ENCODE measurements at places on chromosomes 4 and X. TPM values are rescaled to one million over a fixed set of nuclear protein-coding genes. Genes with fewer than 3 reads are reported as not detected.

GRCh38 chrX:101257448-101258258 lies 33.5 kb downstream of the TAF7L start:
- no peak for DNase-seq

- no peak for DNase-seq
Measured at GRCh38 chrX:100609591-100609990, 24.9 kb downstream of the TNMD start.

DNA sequence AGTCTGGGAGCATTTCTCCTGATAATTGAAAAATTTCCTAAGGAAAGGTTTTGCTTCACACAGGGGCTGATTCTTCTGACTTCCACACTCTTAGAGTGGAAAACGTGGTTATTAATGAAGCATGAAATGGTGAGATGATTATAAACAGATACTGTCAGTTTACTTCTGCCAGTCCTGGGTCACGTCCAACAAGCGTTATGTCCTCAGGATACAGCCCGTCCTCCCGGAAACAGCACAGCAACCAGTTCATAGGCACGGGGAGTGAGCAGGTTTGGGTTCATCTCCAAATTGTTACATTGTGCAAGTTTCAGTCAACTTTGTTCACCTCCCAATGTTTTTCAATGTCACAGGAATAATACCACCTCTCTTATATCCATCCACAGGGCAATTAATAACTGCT lies 98.8 kb downstream of the NPNT start:
- DNase-seq = no peak

DNA sequence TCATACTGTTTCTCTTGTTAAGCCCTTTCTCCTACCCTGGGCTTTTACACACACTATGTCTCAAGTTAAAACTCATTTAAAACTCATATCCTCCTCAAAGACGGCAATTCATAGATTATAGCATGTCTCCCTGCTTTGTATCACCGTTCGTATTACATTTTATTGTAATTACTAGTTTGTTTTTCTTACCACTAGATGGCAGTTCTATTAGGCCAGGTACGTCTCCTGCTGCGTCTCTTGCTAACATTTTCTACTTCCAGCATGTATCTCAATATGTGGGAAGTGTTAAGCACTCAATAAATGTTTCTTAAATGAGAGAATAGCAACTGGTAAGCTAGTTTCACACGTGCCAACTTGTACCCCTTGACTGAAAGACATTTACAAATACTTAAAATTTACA lies 450.3 kb upstream of the PCDH7 start:
- no peak for DNase-seq

DNA sequence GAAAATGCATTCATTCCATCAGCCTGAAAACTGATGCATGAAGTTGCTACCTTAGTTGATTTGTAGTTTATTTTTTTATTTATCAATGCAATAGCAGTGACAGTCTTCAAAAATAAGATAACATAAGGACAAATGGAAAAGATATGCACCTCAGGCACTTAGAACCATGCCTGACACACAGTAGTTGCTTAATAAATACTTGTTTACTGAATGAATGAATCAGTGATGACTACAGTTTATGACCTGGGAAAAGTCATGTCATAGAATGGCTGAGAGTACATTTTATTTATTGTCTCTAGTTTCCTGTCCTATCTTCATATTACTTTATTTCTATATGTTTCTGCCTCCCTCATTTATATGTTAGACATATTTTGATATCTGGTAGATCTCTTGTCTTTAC lies 171.8 kb downstream of the TLL1 start:
- DNase-seq = no peak

- DNase-seq = peak; percentile 94
Measured at GRCh38 chr4:145909281-145909715, 29.3 kb downstream of the ZNF827 start.

Gene RPA4
- 1.5 TPM for total RNA-seq

Gene HSPA4L
- total RNA-seq = 17.7 TPM

DNA sequence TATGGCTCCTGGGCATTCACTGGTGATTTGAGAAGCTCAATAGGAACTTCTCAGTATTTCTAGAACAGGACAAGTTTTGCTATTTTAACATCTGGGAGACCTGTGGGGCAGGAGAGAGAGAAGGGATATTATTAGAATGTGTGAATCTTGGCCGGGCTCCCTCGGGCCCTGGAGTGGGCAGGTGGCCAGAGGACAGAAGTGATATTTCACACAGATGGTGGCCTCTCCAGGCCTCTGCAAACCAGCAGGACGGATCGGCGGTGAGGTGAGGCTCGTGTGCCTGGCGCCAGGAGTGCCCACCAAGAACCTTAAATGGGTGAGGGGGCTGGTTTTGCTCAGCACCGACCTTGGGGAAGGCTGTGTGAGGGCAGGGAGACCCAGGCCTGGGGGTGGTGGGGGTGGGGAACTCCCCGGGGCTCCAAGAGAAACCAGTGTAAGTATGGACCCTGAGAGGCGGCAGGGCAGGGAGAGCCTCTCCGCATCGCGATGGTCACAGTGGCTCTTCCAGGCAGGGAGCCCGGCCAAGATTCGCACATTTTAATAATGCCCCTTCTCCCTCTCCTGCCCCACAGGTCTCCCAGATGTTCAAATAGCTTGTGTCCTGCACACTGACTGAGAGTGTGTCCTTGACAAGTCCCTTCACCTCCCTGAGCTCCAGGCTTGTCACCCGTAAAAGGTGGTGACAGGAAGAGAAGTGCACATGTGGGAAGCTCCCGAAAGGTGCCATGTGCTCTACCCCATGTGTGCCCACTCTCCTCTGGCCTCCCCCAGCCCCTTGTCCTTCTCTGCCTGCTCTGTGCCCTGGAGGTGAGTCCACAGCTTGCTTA lies 64.9 kb downstream of the SORCS2 start:
- no peak for DNase-seq

Gene TCP11X2
- total RNA-seq = not detected

- no peak for DNase-seq
Measured at GRCh38 chrX:1679238-1679637, 64.4 kb downstream of the ASMT start.

- no peak for DNase-seq
Measured at GRCh38 chr4:2352729-2353221, 65.7 kb downstream of the ZFYVE28 start.

GRCh38 chr4:98508829-98509598 lies 149.4 kb downstream of the TSPAN5 start:
- DNase-seq = no peak

- DNase-seq = peak; percentile 97
Measured at GRCh38 chrX:15674841-15675489, 10.4 kb upstream of the CLTRN start.

DNA sequence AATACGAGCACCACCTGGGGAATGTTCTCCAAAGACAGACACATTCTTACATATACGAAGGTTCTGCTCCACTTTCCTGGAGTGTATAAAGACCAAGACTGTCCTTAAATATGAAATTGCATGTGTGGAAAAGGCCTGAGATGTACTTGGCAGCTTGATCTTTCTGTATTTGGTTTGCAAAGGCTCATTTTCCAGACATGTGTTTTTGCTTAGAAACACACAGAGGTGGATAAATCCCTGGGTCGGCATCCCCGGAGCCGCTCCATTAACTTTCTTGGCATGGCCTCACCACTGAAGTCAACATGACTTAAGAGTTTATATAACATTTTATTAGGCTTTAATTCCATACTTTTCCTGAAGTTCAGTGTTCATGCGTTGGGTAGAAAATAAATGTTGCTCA lies 239.4 kb downstream of the LDB2 start:
- no peak for DNase-seq

Gene RBPJ
- total RNA-seq = 41.7 TPM

- no peak for DNase-seq
Measured at GRCh38 chr4:30536231-30536630, 183.9 kb upstream of the PCDH7 start.

DNA sequence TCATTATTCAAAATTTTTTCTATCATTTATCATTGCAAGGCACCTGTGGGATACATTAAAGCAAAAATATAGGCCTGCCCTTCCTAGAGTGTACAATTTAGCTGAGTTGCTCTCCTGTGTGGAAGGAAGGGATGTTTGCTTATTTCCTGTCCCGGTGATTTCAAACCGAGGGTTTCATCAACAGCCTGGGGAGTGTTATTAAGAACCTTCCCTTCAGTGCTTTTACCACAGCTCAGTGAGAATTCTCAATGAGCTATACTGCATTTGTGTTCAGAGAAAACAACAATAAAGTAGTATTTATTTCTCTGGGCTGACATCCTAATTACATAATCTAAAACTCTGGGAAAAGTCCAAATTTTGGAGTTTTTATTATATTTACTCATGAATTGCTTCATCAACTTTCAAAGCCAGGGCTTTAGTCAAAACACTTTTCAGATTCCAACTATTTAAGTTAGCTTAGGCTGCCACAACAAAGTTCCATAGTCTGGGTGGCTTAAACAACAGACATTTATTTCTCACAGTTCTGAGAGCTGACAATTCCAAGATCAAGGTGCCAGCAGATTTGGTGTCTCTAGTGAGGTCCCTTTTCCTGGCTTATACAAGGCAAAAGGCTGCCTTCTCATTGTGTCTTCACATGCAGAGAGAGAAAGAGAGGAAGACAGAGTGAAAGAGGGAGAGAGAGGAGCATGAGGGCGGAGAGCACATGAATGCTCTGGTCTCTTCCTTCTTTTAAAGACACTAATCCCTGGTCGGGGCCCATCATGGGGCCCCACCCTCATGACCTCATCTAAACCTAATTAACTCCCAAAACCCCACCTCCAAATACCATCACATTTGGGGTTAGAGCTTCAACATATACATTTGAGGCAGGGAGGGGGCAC lies 62.6 kb downstream of the MMRN1 start:
- no peak for DNase-seq

DNA sequence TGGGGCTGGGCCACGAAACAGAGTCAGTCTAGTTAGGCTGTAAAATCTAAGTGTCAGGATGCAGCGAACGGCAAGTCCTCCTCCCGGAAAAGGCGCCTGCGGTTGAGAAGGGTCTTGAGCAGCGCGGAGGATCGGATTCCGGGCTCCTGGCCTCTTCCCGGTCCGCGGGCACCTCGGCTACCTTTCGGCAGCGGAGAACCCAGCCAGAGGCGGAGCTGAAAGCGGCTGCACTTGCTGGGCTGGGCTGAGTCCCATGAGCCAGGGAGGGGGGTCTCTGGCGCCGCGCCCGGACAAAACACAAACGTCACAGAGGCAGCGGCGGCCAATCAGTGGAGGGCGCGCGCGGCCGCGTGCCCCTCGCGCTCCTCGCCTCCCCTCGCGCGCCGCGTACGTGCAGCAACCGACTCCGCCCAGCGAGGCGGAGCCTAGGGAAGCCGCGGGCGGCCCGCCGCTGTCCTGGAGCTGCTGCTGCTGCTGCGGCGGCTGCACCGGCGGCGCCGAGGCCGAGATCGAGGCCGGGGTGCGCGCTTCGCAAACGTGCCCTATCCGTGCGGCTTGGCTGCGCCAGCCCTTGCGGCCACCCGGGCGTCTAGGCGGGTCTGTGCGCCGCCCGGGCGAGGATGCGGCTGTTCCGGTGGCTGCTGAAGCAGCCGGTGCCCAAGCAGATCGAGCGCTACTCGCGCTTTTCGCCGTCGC lies at the start of gene PDK3:
Gene PDK3, plus strand, starts transcription at position 451 of the 696 bp plus-strand sequence. Its CDS starts 170 bp downstream, at position 621.
- peak; percentile 91 for DNase-seq

DNA sequence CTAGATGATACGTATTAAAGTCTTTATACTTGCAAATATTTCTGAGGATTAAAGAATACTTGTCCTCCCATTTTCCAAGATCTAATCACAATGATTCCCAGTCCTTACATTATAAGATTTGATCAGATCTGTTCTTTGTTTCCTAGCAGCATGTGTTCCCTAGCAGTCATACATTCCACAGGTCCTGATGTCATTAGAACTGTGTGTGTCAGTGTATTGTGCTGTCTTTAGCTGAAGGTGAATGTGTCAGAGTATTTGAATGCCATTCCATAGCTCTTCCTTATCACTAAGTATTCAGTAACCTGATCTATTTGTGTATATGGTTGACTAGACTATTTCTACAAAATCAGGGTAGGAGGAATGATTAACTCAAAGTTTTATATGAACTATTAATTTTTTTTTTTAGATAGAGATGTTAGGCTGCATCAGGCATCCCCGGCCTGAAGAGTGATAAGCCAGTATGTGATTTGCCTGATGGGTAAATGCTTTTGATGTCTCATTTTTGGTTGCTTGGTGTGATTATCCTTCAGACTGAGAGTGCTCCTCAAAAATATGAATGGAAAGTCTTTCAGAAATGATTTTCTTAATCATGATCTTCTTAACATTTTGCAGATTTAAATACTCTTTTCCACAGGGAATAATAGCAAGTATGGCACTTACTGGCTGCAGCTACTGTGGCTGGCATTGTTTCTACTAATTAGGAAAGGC lies 4.4 kb downstream of the ADGRL3 start:
- no peak for DNase-seq

DNA sequence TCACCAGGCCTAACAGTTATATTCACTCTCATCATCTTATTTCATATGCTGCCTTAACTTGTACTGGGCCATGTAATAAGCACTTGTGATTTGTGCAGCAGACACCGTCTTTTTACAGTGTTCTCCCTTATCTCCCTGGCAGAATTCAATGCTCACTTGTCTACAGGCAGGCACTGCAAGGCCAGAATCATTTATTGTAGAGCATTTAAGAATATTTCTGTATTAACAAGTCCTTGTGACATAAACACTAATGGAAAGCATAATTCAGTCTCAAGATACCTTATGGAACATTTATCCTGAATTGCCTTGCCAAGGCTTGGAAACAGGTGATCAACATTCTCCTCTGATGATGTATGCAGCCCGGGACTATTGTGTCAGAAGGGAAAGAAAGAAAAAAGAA lies 808.9 kb downstream of the STPG2 start:
- DNase-seq = no peak

- no peak for DNase-seq
Measured at GRCh38 chrX:41677183-41678060, 11.4 kb upstream of the GPR34 start.

DNA sequence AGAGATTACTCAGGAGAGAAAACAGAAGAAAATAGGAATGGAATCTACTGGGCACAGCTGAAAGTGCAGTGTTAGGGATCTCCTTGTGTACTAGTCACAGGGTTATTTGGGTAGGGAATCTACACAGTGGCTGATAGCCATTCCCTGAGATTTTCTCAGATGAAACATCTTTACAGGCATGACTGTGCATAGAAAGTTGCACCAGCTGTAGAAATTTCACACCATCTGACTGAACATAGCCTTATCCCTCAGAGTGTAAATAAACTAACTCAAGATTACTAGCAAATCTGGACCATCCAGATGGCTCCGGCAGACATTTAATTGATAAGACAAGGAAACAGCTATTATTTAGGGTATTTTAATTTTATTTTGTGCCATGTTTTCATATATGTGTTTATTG lies 2053.5 kb upstream of the TENM3 start:
- DNase-seq = no peak

- no peak for DNase-seq
Measured at GRCh38 chr4:154137320-154137905, 348.5 kb upstream of the SFRP2 start.

Gene OTC
- total RNA-seq = 2.6 TPM

Gene KIAA1210
- total RNA-seq = not detected
